Small intestine (tissue), 16 donors: ENCODE measurements at places on chromosomes 6 and 20.
A peak's percentile ranks its signal among the peaks of the same experiment; 100 is the strongest.

GRCh38 chr20:4134355-4134834, 119.0 kb upstream of the RNF24 start:
- DNase-seq = no peak

DNA sequence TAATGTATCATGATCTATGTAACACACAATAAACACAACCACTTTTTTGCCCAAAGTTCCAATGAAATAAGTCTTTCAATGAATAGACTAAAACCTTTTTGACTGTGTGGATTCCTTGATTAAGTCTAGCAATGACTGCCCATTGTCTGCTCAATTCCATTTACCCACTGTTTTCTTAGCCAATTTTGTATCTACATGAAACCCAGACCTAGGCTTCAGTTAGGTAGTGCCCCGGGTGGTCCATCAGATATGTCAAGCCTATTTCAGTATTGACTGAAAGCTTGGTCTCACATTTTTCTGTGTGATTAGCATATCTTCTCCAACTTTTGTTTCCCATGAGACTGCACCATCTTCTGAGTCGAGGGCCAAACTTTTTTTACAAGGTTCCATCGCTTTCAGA, 615.0 kb downstream of the C6orf118 start:
- no peak for DNase-seq

DNA sequence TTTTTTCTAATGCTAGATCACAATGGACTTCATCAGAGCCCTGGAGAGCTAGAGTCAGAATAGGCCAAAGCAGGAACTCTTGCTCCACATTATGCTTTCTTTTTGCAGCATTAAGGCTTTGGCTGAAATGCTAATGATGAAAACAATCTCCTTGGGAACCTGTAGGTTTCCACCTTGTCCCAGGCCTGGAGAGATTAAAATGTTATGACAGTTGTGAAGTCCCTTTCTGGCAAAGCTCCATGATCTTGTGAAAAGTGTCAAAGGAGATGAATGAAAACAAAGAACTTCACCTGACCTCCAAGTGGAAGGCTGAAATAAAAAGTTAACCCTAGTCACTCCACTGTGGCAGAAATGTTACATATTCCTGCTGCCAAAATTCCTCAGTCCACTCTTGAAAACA, 64.0 kb upstream of the LRRC1 start:
- no peak for DNase-seq

DNA sequence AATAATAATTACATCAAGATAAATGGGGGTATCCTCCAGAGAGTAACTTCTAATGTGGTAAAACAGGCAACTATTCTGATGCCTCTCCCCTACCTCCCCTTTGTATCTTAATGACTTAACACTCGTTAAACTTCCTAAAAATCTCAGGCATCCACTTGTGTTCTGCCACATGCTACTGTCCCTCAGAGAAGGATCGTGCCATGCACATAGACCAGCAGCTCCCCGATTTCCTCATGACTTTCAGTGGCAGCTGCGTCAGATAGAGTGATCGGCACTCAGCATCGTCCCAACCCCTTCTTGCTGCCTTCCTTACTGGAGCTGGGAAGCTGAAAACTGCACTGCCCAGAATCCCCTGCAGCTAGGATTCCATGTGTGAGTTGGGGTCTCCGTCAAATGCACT, 32.1 kb downstream of the RIPOR2 start:
- DNase-seq = no peak

DNA sequence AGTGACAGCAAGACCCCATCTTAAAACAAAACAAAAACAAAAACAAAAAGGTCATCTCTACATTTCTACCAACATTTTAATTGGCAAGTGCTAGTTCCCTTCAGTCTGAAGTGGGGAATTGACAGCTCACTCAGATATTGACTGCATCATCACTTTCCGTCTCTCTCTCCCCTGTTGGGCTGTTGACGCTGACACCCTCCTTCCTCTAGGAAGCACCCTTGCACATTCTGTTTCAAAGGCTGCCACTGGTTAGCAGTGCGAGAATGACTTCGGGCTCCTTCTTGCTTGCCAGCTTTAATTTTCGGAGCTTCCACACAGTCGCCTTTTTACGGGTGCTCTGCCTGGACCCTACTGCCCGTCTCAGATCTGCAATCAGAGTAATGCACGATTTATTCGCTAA, 96.6 kb upstream of the INSM1 start:
- DNase-seq = no peak

DNA sequence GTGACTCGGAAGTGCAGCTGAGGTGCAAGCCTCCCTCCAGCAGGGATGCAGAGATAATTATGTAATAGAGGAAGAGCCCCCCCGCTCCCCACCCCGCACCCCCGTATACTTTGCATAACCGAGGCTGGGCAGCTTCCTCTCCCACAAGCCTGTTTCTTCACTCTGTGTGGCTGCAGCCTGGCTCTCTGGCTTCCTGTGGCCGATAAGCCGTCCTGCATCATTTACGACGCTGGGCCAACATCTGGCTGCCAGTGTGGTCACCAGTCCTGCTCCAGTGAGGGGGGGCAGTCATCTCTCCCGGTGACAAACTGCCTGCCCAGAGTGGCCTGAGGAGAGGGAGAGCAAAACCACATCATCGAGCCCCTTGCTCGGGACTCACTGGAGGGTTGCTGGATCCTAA, 59.2 kb downstream of the RBM38 start:
- DNase-seq = peak; percentile 18

DNA sequence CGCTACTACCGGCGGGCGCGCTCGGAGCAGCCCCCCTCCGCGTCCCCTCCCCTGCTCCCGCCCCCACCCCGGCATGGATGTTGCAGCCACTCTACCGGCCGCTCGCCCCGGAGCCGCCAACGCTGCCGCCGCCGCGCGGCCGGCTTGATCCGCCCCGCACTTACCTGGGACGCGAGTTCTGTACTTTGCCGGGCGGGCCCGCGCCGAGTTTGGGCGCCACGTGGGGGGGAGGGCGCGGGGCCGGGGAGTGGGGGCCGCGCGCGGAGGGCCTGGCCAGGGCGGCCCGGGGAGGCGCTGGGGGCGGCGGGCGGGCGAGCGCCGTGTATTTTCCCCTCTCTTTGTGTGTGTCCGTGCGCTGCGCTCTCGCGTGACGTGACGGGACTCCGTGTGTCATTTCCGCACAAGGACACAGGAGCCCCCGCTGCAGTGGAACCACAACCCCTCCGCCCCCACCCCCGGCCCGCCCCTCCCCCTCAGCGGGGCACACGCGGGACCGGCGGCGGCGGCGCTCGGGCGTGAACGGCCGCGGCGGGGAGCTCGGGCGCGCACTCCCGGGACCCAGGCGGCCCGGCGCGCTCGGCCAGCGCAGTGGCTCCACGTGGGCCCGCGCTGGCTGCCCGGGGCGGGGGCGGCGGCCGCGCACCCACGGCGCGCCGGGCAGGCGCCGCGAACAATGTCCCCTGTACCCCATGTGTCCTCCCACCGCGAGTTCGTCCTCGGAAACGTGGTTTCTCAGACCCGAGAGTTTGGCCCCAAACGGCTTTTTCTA, at the start of gene BEND3:
Gene BEND3 (minus strand): TSS at position 590 of the 769 bp plus-strand sequence. CDS start 16,230 bp downstream, outside the sequence.
- DNase-seq = peak; percentile 79

DNA sequence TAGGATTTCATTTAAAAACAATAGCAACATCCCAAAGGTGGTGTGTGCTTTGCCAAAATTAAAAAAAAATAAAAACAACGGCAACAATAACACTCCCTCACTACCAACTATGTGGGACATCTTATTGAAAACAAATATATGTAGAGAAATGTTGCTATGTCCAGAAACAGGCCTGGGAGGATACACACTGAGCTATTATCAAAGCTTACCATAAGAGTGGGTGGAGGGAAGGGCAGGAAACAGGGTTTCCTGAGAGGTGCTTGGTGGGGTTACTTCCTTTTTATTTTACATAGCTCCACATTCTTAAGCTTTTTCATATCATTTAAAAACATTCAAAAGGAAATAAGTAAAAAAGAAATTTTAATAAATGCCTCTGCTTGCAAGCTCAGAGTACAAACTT, 150.0 kb upstream of the RIPOR2 start:
- no peak for DNase-seq

DNA sequence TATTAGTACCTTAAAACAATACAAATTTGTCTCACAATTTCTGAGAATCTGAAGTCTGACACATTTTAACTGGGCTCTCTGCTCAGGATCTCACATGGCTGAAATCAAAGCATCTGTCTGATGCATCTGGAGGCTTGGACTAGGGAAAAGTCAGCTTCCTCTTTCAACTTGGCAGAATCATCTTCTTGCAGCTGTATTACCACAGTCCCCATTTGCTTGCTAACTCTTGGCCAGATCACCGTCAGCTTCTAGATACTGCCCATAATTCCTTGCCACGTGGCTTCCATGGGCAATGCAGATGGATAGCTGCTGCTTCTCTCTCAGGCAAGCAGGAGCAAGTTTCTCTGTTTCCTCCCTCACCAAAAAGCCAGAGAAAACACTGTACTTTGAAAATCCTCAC, 1106.4 kb upstream of the CITED2 start:
- no peak for DNase-seq

GRCh38 chr6:36358226-36358915, 21.7 kb upstream of the BNIP5 start:
- DNase-seq = no peak

- DNase-seq = peak; percentile 91
These were observed 108.4 kb upstream of the PRSS16 start for GRCh38 chr6:27138837-27139755.

DNA sequence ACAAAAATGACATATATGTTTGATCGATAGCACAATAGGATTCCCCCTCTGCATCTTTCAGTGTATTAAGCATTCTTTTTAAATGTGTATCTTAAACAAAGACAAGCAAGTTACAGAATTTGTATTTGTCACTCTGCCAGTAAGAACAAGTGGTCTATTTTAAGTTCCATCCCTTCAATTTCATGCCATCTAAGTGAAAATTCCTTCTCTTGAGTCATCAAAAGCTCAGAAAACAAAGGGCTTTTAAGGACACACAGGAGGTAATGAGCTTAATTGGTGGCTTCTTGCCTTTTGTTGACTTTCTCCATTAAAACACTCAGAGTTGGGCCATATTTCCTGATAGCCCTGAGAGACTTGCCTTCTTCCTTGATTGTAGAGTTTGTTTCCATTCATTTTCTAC, 547.8 kb downstream of the TENT5A start:
- DNase-seq = no peak

GRCh38 chr6:75874224-75874623, 125.2 kb downstream of the MYO6 start:
- DNase-seq = no peak

DNA sequence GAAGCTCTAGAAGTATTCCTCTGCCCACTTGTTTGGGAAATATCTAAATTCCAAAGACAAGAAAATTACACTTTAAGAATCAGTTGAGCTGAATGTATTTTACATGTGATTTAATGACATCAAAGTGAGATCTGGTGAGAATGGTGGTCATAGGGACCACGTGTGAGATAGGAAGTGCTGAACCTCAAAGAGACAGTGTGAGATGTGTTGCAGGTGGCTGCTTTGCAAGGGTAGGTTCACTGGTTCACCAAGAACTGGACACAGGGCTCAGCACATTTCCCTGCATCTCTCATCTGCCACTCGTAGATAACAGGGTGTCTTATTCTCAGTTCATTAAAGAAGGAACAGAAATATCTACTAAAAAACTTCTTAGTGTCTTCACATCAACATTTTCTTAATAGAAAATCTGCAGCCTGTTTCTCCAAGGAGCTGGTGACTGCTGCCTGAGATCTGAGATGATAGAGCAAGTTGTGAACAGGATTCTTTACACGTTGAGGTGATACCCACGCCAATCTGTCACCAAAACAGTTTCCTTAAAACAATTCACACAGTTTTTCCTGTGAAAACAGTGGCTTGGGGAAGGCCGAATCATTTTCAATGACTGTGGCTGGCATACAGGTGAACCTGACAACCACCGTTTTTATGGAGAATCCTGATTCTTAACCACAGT, 7.2 kb downstream of the CCR6 start:
- DNase-seq = no peak

- no peak for DNase-seq
These were observed 151.3 kb downstream of the DTNBP1 start for GRCh38 chr6:15511248-15512125.

DNA sequence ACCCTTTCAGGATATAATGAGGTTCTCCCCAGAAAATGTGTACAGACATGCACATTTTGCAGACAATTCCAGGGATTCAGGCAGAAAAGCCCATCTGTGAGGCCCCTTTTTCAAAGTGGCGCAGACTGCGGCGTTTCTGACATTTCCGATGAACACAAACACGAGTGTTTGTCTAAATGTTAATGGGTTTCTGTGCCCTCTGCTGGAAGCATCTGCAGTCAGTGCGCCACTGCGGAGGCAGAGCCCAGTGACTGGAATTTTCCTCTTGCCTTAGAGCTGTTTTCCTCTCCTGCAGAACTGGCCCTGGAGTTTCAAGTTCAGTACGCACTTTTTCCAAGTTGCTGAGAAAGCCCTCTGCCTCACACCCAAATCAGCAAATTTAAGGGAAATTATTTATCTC, 15.3 kb downstream of the ANKRD60 start:
- DNase-seq = no peak

DNA sequence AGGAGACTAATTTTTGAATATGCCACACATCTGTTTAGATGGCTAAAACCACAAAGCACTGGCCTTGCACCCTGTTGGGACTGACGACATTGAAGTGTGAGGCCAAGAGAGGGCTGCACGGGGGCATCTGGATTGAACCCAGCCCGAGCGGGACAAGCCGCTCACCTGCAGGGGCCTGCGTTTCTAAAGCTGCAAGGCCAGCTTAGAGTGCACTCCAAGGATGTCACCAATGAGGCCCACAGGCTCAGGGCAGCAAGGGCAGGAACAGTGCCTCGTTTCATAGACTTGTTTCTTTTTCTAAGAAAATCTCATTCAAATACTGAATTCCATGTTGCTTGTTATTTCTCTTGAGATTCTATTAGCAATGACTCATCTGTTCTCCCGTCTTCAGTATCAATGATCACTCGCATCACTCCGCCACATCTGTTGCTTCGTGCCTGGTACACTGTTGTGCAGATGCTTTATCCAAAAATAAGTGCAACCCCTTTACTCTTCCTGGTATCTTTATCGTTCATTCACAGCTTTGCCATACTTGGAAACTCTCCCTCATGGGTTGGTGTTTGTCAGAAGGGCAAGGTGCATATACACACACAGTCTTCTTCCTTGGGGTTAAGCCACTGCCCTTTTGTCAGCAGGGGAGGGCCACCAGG, 120.1 kb downstream of the IRF4 start:
- DNase-seq = no peak

DNA sequence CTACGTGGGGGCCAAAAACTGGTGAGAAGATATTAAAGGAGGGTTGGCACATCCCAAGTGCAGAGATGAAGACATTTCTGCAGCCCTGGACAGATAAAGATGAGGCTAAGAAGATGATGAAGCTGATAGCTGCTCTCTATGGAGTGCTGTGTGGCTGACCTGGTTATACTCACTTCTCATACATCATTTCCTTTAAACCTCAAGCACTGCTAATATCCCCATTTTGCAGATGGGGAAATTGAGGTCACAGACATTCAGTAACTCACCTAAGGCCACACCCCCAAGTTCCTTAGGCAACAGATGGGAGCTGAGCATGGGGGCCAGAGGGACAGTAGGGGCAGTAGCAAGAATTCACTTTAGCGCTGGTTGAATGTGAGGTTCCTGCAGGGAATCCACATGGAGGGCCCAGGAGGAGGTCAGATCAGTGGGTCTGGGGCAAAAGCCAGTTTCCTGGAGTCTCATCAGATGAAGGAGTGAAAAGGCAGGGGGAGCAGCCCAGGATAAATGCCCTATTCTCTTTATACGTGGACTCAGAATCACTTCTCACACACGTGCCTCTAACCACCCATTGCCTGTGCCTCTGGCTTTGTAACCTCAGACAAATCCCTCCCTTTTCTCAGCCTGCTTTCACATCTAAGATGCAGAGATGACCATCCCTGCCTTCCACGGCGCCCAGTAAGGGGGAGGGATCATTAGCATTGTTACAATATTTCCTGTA, 125.8 kb downstream of the NFATC2 start:
- DNase-seq = no peak
